Purkinje cell (primary cell): ENCODE measurements at places on chromosomes 3 and 15. TPM values are rescaled to one million over a fixed set of nuclear protein-coding genes. Genes with fewer than 3 reads are reported as not detected.

Gene SEMA5B
- 0.42 and 2.9 TPM in 2 replicates for polyA plus RNA-seq

Gene TUSC7
- polyA plus RNA-seq = 5.7 TPM in 1 of 2 replicates, not detected in the other

Gene KBTBD12
- polyA plus RNA-seq = 1.5 TPM in 1 of 2 replicates, not detected in the other

Gene BCL2A1
- not detected in 2 replicates for polyA plus RNA-seq

Gene SH2D7
- polyA plus RNA-seq = not detected in 2 replicates

Gene FETUB
- polyA plus RNA-seq = not detected in 2 replicates

Gene ACOX2
- polyA plus RNA-seq = 1.3 and 2.4 TPM in 2 replicates

Gene PTH1R
- polyA plus RNA-seq = 2.5 and 3.0 TPM in 2 replicates

Gene CHRNA3
- 3.5 and 11.9 TPM in 2 replicates for polyA plus RNA-seq

Gene GJD2
- polyA plus RNA-seq = 6.8 and 17.8 TPM in 2 replicates
